ENCODE measurements at places on chromosomes 2 and 18.

GRCh38 chr2:222214885-222215284 lies 83.9 kb downstream of the PAX3 start:
- DNase-seq = no peak

GRCh38 chr2:218223046-218223445 lies 6.1 kb downstream of the ARPC2 start:
- DNase-seq = no peak

DNA sequence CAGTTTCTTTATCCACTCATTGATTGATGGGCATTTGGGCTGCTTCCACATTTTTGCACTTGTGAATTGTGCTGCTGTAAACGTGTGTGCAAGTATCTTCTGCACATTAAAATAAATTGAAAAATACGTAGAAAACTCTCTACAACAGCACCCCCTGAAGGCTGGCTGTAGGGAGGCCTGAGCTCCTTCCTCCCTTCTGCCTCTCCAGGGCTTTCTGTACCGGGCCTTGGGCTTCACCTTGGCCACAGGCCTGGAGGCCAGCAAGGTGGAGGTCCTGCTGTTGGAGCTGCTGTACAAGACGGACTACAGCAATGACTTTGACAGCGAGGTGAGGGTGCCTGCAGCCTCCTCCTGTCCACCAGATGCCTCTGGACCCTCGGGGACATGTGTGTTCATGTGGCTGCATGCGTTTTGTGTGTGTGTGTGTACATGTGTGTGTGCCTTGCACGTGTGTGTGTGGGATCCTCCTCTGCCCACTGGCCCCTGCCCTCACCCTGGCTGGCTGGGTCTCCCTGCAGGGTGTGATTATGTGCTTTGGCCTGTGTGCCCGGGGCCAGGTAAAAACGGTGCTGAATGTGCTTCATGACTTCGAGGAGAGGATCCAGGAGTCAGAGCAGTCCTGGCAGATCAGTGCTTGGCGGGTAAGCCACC lies 29.2 kb downstream of the MROH2A start:
- no peak for DNase-seq

GRCh38 chr2:108906403-108907077 lies 82.5 kb downstream of the EDAR start:
- no peak for DNase-seq

DNA sequence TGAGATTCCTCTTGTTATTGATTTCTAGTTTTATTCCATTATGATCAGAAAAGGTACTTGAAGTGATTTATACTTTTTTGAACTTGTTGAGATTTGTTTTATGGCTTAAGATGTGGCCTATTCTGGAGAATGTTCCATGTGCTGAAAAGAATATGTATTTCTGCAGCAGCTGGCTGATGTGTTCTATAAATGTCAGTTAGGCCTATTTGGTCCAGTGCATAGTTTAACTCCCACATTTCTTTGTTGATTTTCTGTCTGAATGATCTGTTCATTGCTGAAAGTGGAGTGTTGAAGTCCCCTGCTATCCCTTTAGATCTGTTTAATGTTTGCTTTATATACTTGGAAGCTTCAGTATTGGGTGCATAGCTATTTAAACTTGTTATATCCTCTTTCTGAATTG lies 7.1 kb upstream of the OR6B2 start:
- no peak for DNase-seq

DNA sequence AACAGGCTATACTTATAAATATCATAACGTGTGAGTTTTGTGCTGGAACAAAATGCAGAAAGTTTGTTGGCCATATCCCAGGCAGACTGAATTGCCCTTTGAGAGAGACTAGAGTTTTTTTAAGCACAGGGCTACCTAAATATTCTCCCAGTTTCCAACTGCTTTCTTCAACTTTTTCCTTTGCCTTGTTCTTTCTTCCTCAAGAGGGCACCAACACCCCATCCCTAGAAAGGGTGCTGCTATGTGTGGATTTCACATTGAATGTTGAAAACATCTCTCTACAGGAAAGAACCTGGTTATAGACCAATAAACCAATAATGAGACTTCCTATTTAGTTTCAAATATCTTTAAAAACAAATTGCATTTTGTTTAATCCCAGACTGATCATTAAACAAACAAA lies 87.9 kb downstream of the ICOS start:
- DNase-seq = no peak

DNA sequence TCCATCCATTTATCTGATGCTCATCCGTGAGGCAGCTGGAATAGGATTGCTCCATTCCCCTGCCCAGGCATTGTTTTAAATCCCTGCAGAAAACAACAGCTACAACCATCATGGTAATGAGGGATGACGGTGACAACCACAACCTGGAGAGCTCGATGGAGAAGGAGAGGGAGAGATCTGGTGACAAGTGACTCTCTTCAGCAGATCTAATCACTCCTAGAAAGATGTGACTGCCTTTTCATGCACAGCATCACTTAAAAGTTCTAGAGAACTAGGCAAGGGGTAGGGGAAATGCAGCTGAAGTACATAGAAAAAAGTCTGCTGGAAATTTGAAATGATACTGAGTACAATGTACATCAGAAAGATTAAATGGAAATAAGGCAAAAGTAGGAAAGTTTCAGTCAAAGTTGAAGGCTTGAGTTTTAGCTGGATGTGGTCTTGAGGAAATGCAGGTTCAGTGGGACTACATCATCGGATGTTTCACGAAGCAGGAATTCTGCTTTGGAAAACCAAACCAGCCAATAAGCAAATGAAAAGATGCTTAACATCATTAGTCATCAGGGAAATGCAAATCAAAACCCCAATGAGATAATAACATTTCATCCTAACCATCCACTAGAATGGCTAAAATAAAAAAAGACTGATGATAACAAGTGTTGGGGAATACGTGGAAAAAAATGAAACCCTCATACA lies 6.8 kb upstream of the ARHGAP25 start:
- no peak for DNase-seq

GRCh38 chr18:70127359-70127758 lies 78.1 kb downstream of the RTTN start:
- no peak for DNase-seq

GRCh38 chr2:13545320-13545719 lies 828.6 kb downstream of the TRIB2 start:
- DNase-seq = no peak

GRCh38 chr18:61322265-61322873 lies 10.9 kb upstream of the CDH20 start:
- no peak for DNase-seq

DNA sequence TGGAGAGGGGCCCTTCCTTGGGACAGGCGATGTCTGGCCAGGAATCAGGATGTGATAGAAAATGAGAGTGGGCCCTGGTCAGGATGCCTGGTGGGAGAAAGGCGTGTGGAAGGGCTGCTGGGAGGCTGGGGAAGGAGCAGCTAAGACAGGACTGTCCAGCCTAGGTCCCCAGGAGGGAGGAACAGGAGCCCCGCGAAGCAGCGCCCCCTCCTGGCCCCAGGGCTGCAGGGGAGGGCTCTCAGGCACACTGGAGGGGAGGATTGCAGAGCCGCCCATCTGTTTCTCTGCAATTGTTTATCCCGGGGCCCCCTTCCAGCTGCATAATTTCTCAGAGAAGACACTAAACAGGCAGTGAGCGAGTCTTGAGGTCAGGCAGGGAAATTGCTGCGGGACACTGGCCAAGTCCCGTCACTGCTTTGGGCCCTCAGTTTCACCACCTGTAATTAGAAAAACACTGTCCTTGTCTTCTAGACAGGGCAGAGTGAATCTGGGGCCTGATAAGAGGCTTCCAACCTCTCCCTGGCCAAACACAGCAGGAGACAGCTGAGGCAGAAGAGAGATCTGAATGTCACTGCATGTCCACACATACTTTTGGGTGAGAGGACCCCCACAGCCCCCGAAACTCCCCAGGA lies 3.9 kb upstream of the NPPC start:
- DNase-seq = no peak

- DNase-seq = no peak
Measured at GRCh38 chr2:102025016-102025501, 33.3 kb downstream of the IL1R2 start.

- DNase-seq = no peak
Measured at GRCh38 chr2:28423856-28424605, 31.4 kb downstream of the FOSL2 start.

DNA sequence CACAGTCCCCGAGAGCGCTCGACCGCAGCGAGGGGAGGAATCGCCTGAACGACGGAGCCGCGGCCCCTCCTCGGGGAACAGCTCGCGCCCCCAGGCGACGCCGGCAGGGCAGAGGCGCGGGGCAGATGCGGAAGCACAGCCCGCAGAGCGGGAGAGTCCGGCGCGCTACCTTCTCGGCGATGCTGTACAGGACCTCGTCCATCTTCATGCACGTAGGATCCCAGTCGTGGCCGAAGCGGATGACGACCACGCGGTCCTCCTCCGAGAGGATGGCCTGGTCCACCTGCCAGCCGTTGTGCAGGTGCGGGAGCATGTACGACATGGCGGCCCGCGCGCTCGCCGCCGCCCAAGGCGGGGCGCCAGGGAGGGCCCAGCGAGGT lies 302 bp downstream of the TXNL4A start:
- DNase-seq = no peak

DNA sequence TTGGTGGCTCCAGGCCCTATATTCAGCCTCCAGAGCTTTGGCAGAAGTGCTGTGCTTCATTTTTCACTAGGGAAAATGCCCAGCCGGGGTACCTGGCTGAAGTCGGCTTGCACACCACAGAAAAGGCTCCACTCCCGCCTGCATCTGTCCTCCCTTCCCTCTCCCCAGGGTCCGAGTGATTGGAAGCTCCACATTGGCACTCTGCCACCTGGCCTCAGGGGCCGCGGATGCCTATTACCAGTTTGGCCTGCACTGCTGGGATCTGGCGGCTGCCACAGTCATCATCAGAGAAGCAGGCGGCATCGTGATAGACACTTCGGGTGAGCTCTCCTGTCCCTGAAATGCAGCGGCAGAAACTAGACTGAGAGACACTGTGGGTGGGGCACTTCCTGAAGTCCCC lies 47.4 kb downstream of the IMPA2 start:
- DNase-seq = no peak

- no peak for DNase-seq
Measured at GRCh38 chr2:203685081-203685621, 21.3 kb upstream of the CD28 start.

DNA sequence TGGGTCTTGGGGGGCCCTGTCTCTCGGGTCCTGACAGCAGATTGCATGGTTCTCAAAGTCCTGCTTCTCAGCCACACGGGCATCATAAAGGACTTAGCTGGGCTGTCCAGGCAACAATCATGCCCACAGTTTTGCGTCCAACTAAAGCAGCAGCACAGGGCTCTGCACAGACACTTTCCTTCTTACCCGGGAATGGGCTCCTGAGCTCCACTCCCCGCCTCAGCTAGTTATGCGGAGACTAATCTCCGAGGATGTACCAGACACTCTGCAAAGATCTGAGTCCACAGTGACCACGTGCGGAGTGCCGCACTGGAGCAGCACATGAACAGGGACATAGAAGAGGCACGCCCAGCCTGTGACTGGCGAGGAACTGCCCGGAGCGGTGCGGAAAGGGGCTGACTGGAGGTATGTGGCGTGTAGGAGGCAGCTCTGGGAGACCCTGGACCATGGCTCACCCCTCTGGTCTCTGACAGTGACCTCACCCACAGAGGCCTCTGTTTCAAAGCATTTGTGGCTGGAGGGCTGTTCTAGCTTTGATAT lies 270.0 kb downstream of the HDAC4 start:
- no peak for DNase-seq

- DNase-seq = no peak
Measured at GRCh38 chr18:33097126-33097525, 324.3 kb upstream of the KLHL14 start.

GRCh38 chr2:44310287-44310686 lies 35.0 kb downstream of the SLC3A1 start:
- no peak for DNase-seq

GRCh38 chr2:118133916-118134315 lies 45.6 kb downstream of the INSIG2 start:
- DNase-seq = no peak

- DNase-seq = peak; percentile 25
Measured at GRCh38 chr2:118881490-118882129, 34.2 kb upstream of the EN1 start.

DNA sequence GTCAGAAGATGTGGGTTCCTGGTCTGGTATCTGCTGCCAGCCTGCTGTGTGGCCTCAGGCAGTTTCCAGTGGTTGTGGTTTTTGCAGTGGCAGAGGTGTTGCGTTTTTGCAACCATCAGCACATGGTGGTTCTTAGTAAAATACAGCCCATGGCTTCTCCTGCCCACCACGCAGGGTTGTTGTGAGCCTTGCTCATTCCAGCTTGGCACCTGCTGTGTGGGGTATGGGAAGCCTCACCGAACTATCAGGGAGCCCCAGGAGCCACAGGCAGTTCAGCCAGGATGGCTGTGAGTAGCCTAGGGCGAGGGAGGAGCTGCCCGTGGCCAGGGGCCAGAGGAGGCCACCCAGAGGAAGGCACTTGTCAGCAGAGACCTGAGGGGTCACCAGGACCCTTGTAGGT lies 9.8 kb downstream of the ARID5A start:
- no peak for DNase-seq

- DNase-seq = no peak
Measured at GRCh38 chr2:210158236-210158635, 13.0 kb downstream of the KANSL1L start.

- DNase-seq = no peak
Measured at GRCh38 chr2:36379710-36380448, 24.3 kb downstream of the CRIM1 start.

DNA sequence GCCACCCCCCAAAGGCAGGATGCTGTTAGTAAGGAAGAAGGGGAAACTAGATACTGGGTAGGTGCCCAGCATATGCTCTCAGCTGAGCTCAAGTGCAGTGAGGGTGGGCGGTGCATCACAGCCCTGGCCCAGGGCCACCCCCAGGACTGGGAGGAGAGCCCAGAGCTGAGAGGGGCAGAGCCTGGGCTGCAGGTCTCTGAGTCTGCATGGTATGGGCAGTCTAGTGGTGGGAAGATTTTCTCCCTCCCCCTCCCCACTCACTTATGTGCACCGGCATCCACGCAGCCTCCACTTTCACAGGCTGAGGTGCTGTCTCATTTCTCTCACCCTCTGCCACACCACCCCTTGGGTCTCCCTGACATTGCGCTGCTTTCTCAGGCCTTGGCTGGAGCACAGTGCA lies 48.5 kb upstream of the CAB39 start:
- DNase-seq = no peak

GRCh38 chr2:127348426-127349000 lies 39.3 kb downstream of the MAP3K2 start:
- no peak for DNase-seq

All from NCI-H187 treated with DMSO at 0.1 percent for 48 hours (cell line).